ENCODE measurements at places on chromosomes 5 and 9.

DNA sequence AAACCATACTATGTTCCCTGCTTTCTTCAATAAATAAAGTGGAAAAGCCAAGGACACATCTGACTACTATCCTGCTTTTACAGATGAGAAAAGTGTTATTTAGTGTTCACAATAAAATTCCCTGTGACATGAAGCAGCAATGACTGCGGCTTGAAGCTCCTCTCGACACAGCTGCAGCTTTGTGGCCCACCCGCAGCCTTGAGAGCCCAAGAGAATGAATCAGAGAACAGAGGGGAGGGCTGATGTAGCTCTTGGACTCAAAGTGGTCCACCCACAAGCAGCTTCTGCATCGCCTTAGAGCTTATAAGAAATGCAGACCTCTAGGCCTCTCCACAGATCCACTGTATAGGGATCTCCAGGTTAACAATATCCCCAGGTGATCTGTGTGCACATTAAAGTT, 181.3 kb upstream of the GNA14 start:
- no peak for DNase-seq

DNA sequence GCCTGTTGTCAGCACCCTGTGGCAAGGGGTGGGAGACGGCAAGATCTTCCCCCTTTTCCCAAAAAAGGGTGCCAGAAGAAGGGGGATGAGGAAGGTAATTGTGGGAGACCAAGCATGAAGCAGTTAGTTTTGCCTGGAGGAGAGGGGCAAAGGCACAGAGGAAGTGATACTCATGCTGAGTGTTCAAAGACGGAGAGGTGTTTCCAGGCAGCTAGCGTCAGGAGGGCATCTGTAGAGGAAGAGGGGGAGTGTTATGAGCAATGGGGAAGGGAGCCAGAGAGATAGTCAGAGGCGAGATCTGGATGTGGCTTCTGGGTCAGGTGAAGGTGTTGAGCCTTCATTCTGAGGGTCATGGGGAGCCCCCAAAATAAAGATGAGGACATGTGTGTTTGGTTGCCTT, 26.9 kb upstream of the ADAM19 start:
- peak; percentile 35 for DNase-seq

DNA sequence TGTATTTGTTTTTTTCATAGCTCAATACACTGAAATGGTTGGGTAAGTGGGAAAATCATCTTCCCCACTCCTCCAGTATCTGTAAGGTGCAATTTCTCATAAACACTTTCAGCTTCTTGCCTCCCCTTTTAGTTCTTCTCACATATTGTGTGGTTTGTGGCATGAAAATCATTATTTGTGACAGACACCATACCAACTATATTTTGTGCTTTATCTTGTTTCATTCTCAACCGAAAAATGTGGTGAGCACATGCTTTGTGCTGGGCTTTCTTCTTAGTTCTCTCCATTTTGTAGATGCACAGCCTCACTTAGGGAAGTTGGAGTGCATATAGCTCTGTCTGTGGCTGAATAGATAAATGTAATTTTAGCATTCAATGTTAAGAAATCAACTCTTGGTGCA, 6.4 kb upstream of the ANXA2R start:
- DNase-seq = no peak

DNA sequence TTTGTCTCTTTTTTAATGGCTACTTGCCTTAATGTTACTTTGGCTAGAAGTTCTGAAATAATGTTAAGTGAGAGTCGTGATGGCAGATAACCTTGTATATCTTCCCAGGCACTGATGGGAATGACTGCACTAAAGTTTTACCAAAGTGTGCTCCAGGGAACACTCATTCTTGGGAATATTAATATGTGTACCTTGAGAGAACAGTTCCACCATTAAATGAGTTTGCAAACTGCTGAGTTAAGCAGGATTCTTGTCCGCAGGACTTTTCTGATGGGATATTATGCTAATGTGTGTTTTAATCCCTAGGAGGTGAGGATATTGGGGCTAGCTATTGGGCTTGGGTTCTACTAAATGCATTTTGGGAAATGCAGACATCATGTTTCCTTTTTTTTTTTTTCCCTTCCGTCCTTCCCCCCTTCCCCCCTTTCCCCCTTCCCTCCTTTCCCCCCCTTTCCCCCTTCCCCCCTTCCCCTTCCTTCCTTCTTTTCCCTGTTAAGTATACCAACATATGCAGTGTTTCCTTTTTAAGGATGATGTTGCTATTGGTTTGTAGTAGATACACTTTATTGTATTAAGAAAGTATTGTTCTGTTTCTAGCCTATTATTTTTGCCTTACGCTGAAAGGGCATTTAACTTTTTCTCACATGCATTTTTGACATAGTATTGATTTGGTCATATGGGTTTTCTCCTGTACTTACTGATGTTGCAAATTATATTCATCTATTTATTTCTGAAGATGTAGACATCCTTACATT, 15.5 kb downstream of the ZBTB34 start:
- no peak for DNase-seq

- peak; percentile 76 for DNase-seq
Measured at GRCh38 chr9:112819635-112820496, 69.3 kb downstream of the SNX30 start.

GRCh38 chr5:14443671-14444093, 137.9 kb upstream of the OTULINL start:
- peak; percentile 42 for DNase-seq

DNA sequence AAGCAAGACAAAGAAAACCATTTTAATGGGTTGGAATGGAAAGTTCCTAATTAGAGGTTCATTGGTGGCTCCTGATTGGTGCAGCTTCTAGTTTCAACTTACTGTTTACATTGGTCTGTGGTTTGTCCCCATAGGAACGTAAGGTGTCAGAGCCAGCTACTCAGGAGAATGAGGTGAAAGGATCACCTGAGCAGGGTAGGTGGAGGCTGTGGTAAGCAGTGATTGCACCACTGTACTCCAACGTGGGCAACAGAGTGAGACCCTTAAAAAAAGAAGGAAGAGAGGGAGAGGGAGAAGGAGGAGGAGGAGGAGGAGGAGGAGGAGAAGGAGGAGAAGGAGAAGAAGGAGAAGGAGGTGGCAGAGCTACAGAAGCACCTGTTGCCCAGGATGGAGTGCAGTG, 30.4 kb downstream of the KCNIP1 start:
- DNase-seq = no peak

DNA sequence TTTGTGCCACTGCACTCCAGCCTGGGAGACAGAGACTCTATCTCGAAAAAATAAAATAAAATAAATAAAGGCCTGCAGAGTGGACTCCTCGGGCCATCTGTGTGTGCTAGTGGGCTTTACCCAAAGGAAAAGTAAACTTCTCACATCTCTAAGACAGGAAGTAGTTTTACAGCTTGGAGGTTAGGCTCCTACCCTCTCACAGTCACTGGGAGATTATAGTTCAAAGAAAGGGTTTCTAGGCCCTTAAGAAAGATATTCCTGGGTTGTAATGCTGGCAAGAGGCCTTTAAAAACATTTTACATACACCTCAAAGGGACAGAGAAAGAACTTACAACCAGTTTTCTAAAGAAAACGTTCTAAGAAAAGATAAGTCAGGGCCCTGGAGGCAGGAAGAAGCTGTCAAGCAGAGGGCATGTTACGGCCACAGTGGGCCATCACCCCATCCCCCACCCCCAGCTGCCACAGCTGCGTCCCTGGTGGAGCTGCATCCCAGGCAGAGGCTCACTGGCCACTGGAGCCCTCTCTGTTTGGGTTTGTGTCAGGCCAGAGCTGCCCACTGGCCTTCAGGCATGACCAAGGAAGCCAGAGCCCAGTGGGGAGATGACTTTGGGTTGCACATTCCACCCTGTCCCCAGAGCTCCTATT, 78.1 kb upstream of the CDK20 start:
- no peak for DNase-seq

GRCh38 chr5:154107756-154108155, 69.0 kb downstream of the MFAP3 start:
- no peak for DNase-seq

DNA sequence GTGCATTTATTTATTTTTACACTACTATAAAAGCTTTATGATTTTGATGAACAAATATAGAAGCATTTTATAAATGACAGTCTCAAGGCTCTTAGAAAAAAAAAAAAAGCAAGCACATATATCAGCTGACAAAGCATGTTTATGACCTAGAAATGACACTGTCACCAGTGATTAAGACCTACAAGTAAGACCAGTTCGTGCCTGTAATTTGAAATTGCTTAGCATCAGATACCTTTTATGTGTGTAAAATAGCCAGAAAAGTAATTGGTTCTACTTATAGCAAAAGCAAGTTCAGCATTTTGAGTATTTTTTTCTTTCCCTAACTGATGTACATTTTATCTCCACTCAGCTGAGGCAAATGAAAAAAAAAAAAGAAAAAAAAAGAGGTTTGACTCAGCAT, 808.4 kb downstream of the CDH18 start:
- no peak for DNase-seq

DNA sequence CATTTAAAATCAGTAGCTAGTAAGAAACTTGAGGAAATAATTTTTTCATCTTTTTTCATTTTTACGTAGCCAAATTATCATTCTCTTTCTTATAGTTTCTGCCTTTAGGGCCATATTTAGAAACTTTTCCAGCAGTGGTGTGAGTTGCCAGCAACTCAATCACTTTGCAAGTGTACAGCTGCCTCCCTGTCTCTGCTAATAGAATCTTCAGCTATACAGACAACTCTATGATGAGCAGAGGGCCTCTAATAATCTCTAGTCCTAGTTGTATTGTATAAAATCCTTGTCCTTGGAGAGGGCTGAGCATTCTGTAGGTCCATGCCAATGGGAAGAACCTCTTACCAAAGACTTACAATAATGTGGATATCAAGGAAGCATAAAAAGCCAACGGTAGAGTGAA, 11.5 kb upstream of the SHOC1 start:
- no peak for DNase-seq

GRCh38 chr9:92315456-92315855, 9.7 kb downstream of the NOL8 start:
- DNase-seq = no peak

GRCh38 chr9:107768224-107768623, 278.7 kb upstream of the KLF4 start:
- no peak for DNase-seq

Measured in HFFc6 (cell line).